Left ventricle myocardium inferior (tissue), 1 donor: ENCODE measurements at places on chromosomes 12 and 14. TPM values are rescaled to one million over a fixed set of nuclear protein-coding genes. Genes with fewer than 3 reads are reported as not detected.

DNA sequence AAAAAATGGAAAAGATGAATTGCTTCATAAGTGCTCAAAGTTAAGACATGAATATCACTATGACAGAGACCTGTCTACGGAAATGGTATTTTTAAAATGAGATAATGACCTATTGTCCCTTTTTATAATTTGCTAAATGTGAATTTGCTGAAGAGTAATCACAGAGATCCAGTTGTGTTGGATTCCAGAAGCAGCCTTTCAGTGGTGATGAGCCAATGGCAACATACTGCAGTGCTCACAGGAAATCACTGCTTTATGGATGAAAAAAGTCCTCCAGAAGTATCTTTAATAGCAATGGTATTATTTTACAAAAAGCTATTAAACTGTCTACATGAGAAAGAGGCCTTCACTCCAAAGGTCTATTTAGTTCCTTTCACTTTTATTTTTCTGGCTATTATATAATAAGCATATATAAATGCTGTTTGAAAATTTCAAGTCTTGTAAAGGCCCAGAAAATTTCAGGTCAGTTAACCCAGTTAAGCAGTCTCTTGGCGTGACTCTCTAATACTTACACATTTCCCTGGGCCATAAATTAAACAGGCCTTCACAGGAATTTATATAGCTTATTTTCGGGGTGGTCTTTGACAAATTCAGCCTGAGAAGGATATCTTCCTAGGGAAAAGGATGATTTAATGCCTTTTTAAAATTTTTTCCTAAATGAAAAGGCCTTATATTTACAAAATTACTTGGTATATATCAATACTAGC, 55.4 kb downstream of the KCNJ8 start:
- H3K36me3 ChIP-seq = no peaks in the 10 kb centered on the region
- H3K4me3 ChIP-seq = no peak overlapping the region
- peaks cover 19% of the 10 kb centered on the region for H3K4me1 ChIP-seq
- H3K27me3 ChIP-seq = no peaks in the 10 kb centered on the region

GRCh38 chr14:67517083-67517482, 16.0 kb upstream of the PLEKHH1 start:
- H3K36me3 ChIP-seq = no peaks in the 10 kb centered on the region
- DNase-seq = peak; percentile 36
- H3K27ac ChIP-seq = no peak overlapping the region

Gene POTEG
- not detected for total RNA-seq

Gene PRKD1
- total RNA-seq = 3.1 TPM

Gene DNAI7
- 1.1 TPM for total RNA-seq

- H3K27ac ChIP-seq = no peak overlapping the region
- H3K36me3 ChIP-seq = no peaks in the 10 kb centered on the region
- DNase-seq = no peak
- no peak overlapping the region for H3K4me3 ChIP-seq
- peaks cover 4% of the 10 kb centered on the region for H3K4me1 ChIP-seq
Observed at GRCh38 chr14:101072531-101072930, 169.0 kb upstream of the RTL1 start.

DNA sequence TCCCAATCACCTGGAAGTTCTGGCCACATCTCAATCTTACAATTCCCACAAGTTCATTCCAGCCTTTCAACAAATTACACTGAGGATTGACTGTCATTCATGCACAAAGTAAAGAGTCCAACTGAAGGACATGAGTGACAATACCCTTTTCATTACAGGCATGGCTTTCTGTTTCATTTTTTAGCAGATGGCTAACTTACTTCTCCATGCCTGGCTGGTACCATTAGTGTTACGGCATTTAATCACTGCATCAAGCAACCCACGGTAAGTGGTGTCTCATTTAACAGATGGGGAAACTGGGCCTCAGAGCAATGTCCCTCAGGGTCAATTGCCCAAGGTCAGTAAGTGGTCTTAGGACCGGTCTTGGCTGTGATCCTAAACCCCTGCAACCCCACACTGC, 114.4 kb downstream of the PRICKLE1 start:
- H3K4me1 ChIP-seq = peaks cover 71% of the 10 kb centered on the region
- DNase-seq = no peak
- H3K27me3 ChIP-seq = no peaks in the 10 kb centered on the region

- no peaks in the 10 kb centered on the region for H3K27me3 ChIP-seq
- H3K36me3 ChIP-seq = peaks cover 38% of the 10 kb centered on the region
- DNase-seq = no peak
- peaks cover 5% of the 10 kb centered on the region for H3K4me1 ChIP-seq
- no peak overlapping the region for H3K27ac ChIP-seq
- no peak overlapping the region for H3K4me3 ChIP-seq
Observed at GRCh38 chr12:51994959-51995358, 11.8 kb upstream of the TAMALIN start.

Gene ART4
- 5.0 TPM for total RNA-seq

Gene GPR68
- 0.41 TPM for total RNA-seq

DNA sequence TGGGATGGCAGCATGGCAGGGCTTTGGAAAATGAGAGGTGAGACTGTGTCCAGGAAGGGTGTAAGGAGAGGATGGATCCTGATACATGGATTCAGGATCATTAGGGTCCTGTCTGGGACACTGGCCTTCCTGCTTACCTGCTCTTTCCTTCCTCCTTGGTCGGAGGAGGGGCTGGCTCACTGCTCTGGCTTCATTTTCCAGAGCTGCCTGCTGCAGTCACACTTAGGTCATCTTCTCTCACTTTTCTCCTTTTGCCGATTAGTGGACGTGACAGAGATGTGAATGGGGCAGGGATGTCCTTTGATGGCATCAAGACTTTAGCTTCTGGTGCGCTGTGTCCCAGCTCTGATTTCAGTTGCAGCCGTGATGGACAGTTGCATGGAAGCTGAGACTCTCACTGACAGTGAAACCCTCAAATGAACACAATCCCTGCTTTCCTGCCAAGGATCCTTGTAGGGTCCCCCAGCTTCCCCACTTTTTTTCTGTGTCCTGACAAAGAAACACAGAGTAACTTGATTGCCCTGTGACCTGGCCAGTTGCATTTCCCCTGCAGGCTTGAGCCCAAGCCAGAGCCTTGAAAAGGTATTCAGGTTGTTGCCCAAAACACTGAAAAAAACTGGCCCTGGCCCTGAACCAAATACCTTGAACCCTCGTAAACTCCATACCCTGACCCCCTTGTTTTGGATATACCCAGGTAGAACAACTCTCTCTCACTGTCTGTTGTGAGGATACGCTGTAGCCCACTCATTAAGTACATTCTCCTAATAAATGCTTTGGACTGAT, 756 bp upstream of the CIDEB start:
- no peak for DNase-seq
- no peaks in the 10 kb centered on the region for H3K27me3 ChIP-seq
- peaks cover 38% of the 10 kb centered on the region for H3K36me3 ChIP-seq
- no peak overlapping the region for H3K4me3 ChIP-seq
- H3K4me1 ChIP-seq = peaks cover 58% of the 10 kb centered on the region

DNA sequence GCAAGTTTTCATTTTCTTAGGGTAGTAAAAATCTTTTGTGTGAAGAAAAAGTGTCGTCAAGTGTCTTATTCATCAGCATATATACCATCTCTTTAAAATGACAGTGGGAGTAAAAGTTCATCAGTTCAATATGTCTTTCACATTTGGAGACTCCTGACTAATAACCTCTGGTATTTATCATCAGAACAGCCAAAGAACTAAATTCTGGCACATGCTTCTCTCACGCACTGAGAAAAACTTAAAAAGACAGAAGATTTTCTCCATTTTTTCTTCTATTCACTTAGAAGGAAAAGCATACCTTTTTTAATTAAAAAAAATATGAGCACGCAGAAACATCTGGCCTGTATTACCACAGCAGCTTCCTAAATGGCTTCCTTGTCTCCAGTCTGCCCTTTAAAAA, 265.7 kb downstream of the AKAP6 start:
- H3K27ac ChIP-seq = no peak overlapping the region
- no peaks in the 10 kb centered on the region for H3K36me3 ChIP-seq
- H3K27me3 ChIP-seq = no peaks in the 10 kb centered on the region
- peaks cover 69% of the 10 kb centered on the region for H3K4me1 ChIP-seq
- no peak overlapping the region for H3K4me3 ChIP-seq

DNA sequence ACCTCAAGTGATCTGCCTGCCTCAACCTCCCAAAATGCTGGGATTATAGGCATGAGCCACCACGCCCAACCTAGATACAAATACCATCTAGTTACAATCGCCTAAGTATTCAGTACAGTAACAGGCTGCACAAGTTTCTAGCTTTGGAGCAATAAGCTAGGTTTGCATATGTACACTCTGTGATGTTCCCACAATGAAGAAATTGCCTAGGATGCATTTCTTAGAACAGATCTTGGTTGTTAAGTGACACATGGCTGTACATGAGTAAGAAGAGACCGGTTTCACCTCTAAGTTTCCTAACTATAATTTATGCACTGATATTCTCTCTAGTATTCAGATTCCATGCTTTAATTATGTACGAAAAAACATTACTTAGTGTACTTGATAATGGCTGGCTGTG, 5.4 kb upstream of the TUBA1C start:
- H3K4me1 ChIP-seq = peaks cover 20% of the 10 kb centered on the region

Gene PRH2
- total RNA-seq = not detected

- no peak overlapping the region for H3K27ac ChIP-seq
- no peak for DNase-seq
- H3K4me3 ChIP-seq = no peak overlapping the region
- peaks cover 26% of the 10 kb centered on the region for H3K27me3 ChIP-seq
Observed at GRCh38 chr12:48572326-48572725, 2.5 kb upstream of the LALBA start.

DNA sequence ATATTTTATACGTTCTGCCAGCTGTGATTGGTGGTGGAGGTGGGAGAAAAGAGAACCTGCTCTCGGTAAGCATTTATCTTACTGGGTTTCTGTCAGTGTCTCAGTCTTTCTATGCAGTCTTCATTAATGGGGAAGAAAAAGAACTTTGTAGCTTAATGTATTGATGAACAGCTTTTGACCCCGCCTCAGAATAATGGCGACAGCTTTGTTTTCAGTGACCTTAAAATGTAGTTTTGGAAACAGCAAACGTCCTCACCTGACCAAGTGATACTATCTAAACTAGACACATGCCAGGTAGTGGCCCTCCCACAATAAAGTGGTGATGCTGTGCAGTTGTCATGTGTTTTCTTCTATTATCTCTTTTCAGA, 1.4 kb downstream of the DACT1 start:
- no peaks in the 10 kb centered on the region for H3K36me3 ChIP-seq
- DNase-seq = no peak
- H3K27me3 ChIP-seq = peaks cover 15% of the 10 kb centered on the region
- peaks cover 49% of the 10 kb centered on the region for H3K4me1 ChIP-seq

DNA sequence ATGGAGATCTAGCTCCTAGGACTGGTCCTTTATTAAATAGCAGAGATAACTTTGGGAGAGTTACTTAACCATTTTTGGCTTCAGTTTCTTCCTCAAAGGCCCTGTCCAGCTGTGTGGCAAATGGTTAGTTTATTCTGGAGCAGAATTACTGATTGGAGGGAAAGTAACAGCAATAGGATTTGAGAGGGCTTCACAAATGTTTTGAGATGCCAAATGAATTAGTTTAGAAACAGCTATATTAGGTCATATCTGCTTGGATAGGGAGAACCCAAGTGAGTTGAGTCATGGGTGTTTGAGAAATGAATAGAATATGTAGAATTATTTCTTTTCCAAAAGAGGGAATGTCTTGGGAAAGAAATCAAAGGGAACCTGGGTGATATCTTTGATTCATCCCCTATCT, 17.5 kb downstream of the RASSF3 start:
- H3K4me3 ChIP-seq = no peak overlapping the region
- peak overlapping the region; percentile 93 for H3K27ac ChIP-seq
- H3K27me3 ChIP-seq = no peaks in the 10 kb centered on the region
- DNase-seq = no peak
- H3K36me3 ChIP-seq = peaks cover 4% of the 10 kb centered on the region

Gene ASB2
- total RNA-seq = 251 TPM

DNA sequence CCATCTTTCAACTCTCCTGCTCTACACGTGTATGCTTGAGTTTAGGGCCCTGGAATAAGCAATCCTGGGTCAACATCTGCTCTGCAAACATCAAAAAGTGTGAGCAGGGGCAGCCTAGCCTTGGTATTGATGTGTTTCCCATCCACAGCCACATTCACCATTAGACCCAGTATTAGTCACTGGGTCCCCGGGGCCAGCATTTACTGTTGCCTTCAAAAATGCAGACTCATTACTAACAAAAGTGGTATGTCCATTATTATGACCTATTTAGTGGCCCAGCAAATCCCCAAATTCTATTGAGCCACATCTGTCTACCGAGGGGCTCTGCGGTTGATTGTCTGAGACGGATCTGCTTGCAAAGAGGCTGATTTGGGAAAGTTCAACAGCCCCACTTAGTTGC, 661.8 kb downstream of the DIO2 start:
- no peaks in the 10 kb centered on the region for H3K36me3 ChIP-seq
- no peaks in the 10 kb centered on the region for H3K4me1 ChIP-seq
- no peak overlapping the region for H3K27ac ChIP-seq
- DNase-seq = no peak
- no peaks in the 10 kb centered on the region for H3K27me3 ChIP-seq
- no peak overlapping the region for H3K4me3 ChIP-seq

Gene SIRT4
- 6.5 TPM for total RNA-seq

GRCh38 chr14:78605897-78606500, 435.8 kb downstream of the NRXN3 start:
- H3K4me1 ChIP-seq = no peaks in the 10 kb centered on the region
- peaks cover 56% of the 10 kb centered on the region for H3K27me3 ChIP-seq
- no peaks in the 10 kb centered on the region for H3K36me3 ChIP-seq
- H3K27ac ChIP-seq = no peak overlapping the region
- H3K4me3 ChIP-seq = no peak overlapping the region

DNA sequence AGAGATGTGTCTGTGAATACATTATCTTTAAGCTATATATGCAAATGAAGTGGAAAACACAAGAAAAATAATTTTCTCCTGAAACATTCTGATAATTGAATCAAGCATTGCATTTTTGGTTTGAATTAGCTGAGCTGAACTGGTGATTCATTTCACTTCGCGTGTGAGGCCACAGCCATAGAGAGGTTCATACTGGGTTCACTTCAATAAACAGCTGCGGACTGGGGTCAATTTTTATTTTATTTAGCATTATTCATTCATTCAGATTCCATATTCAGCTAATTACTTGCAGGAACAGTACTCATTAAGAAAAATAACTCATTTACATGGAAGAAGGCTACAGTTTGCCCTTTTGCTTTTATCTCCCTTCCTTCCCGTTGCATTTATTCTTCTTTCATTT, 195.2 kb upstream of the LRIG3 start:
- no peak overlapping the region for H3K27ac ChIP-seq
- no peaks in the 10 kb centered on the region for H3K36me3 ChIP-seq
- no peak for DNase-seq
- H3K4me3 ChIP-seq = no peak overlapping the region
- peaks cover 9% of the 10 kb centered on the region for H3K4me1 ChIP-seq

Gene FLRT2
- total RNA-seq = 4.7 TPM

GRCh38 chr14:94304243-94304642, 11.2 kb upstream of the SERPINA10 start:
- H3K36me3 ChIP-seq = no peaks in the 10 kb centered on the region
- H3K27me3 ChIP-seq = peaks cover 26% of the 10 kb centered on the region
- no peak overlapping the region for H3K27ac ChIP-seq
- no peak for DNase-seq
- H3K4me1 ChIP-seq = no peaks in the 10 kb centered on the region

Gene BICDL1
- 0.08 TPM for total RNA-seq
